ENCODE measurements at places on chromosomes 16 and 17.

DNA sequence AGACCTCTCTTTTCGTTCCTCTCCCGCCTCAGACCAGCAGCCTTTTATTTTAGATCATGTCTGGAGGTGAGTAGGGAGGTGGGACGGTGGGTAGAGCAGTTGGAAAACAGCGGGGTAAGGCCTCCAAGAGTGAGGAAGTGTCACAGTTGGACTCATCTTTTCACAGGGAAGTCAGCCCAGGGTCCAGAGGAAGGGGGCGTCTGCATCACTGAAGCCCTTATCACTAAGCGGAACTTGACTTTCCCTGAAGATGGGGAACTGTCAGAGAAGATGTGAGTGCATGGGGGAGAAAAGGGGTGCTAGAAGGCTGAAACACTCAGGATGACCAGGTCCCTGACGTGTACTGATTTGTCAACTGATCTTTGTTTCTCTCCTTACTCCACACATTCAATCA lies 461 bp downstream of the LRRC46 start:
- no peak for DNase-seq

- DNase-seq, result no peak
Measured at GRCh38 chr17:72076678-72077030, 44.2 kb upstream of the SOX9 start.

GRCh38 chr16:31088459-31089183 lies at the start of gene PRSS53:
Gene PRSS53 (minus strand): TSS chr16:31088943. CDS start chr16:31088809, 134 bp downstream.
- DNase-seq, result no peak

GRCh38 chr16:89811321-89811720 lies 5.1 kb downstream of the FANCA start:
- DNase-seq, result no peak

GRCh38 chr16:80230328-80231120 lies 310.3 kb upstream of the DYNLRB2 start:
- no peak for DNase-seq
